ENCODE measurements at places on chromosomes 7 and 10.

DNA sequence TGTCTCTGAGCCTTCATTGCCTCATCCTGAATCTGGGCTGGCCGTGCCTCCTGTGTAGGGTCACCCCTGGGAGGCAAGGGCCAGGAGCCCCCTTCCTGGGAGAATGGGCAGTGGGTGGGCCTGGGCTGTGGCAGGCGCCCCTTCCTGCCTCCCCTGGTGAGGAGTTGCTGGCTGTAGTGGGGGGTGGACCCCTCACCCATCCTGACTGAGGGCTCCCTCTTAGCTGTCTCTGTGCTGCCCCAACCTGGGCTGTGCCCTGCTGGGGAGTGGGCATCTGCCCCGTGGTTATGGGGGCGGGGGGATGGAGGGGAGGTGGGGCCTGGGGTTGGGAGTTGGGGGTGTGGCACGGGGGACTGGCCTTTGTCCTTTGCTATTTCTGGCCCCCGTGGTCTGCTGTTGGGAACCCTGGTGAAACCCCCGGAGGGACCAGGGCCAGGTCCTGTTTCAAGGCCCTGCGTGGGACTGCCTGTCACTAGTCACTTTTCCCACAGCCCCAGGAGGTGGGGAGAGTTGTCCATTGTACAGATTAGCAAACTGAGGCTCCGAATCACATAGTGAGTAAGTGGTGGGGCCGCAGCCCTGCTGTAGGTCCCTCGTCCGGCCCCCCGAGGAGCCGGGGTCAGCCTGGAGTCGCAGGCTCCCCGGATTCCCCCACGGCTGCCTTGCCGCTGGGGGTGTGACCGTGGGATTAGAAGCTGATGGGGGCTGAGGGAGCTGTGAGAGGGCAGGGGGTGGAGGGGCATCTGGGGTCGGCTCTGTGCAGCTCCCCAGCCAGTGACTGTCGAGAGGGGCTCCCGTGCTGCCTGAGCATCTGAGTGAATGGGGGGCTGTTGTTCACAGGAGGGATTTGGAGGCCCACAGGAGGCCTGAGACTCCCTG is 2.7 kb downstream of the TTYH3 start:
- DNase-seq, result no peak

GRCh38 chr10:72068901-72069446 is 19.4 kb downstream of the SPOCK2 start:
- DNase-seq, result no peak

DNA sequence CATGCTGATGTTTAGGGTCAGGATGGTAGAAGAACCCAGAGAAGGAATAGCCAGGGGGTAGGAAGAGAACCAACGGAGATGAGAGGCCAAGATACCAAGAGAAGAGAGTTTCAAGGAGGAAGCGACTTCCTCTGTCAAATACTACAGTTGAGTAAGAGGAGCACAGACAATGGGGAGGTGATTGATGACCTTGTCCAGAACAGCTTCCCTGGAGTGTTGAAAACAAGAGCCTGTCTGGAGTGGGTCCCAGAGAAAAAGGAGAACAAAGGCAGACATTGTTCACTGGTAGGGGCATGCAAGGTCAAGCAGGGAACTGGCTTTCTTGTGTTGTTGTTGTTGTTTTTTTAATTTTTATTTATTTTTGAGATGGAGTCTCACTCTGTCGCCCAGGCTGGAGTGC is 9.6 kb upstream of the TRIM56 start:
- no peak for DNase-seq

GRCh38 chr10:96093948-96094347 is 36.1 kb upstream of the ZNF518A start:
- DNase-seq, result no peak

DNA sequence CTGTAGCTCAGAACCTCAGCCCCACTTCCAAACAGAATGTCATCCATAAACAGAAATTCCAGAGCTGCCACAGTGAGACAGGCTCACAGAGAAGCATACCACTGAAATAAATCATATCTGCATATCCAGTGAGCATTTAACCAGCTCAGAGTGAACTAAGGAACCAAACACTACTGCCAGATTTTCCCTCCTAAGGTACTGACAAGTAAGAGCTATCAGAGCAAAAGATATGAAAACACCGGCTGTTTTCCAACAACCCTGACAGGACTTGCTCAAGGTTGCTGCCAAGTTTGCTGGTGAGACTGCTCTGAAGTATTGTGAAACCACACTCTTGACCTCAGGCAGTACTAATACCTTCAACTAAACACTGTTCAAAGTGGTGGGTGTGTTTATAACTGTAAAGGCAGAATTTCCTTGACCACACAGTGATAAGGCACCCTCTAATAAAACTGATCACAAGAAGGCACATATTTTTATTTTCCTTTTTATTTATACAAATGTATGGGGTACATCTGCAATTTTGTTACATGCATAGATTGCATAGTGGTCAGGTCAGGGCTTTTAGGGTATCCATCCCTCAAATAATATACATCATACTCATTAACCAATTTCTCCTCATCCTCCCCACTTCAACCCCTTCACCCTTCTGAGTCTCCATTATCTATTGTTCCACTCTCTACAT is 18.3 kb downstream of the SGMS1 start:
- no peak for DNase-seq

DNA sequence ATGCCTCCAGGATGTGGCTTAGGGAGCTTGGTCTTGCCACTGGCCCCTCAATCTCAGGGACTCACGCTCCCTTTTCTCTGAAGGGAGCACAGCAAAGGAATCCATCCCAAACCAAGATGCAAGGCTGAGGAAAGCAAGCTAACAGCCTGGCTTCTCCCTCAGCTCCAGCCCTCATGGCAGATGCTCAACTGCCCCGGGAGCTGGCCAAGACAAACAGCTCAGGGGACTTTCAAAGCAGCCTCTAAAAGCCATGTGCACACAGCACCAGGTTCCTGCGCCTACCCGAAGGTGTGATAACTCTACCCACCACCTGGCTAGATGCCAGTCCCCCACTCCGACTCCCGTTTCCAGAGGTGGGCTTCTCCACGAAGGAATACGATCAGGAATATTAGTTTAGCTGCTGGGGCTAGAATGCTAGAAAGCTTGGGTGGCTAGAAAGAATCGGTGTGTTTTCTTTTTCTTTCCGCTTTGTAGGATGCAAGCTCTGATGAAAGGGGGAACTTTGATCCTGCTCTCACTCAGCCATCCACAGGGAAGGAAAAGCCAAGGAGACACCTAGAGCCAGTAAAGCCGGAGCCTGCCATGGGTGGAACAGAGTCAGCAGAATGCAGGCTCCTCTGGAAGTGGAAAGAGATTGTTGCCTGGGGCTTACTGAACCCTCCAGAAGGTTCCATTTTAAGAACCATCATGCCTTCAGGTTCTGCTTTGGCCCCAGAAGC is 89.0 kb upstream of the FGFR2 start:
- no peak for DNase-seq

- DNase-seq, result no peak
Measured at GRCh38 chr10:130453036-130453720, 317.0 kb downstream of the GLRX3 start.

GRCh38 chr7:155299535-155300202 is 2.0 kb downstream of the INSIG1 start:
- peak; percentile 58 for DNase-seq

DNA sequence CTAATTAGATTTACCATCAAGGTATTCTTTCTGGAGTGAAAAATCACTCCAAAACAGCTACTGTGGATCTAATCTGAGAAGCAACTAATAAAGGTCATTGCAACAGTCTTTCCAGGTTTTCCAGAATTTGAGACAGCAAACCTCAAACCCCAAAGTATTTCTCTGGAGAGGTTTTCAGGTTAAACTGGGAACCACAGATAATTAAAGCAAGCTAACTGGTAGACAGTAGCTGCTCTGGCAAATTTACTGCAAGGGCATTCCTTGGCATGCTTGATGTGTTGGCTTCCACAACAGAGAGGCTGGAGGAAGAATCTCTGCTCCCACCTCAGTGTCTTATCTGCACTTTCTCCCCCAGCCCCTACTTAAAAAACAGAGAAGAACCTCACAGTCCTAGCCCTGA is 140.0 kb upstream of the NRBF2 start:
- no peak for DNase-seq

GRCh38 chr7:68417659-68418058 is 1180.6 kb upstream of the AUTS2 start:
- DNase-seq, result no peak

- DNase-seq, result no peak
Measured at GRCh38 chr7:15821484-15822427, 135.3 kb upstream of the MEOX2 start.

- DNase-seq, result peak; percentile 52
Measured at GRCh38 chr7:2529161-2530070, 9.8 kb downstream of the LFNG start.

DNA sequence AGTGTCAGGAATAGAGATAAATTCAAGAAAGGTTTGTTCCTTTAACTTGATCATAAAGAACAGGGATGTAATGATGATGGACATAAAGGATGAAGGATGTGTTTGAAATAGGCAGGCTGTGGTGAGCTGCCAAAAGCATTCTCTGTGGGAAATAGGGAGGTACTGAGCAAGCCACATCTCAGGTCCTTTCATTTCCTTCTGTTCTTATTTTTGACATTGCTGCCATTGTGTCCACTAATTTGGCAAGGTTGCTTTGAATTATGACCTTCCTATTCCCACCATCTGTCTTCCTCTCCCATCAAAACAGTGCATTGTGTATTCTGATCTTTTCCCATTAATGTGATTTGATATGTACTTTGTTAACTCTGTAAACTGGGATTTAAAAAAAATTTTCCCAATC is 9.4 kb downstream of the SCRN1 start:
- no peak for DNase-seq

GRCh38 chr10:74244097-74244685 is 93.2 kb downstream of the ADK start:
- DNase-seq, result peak; percentile 36

DNA sequence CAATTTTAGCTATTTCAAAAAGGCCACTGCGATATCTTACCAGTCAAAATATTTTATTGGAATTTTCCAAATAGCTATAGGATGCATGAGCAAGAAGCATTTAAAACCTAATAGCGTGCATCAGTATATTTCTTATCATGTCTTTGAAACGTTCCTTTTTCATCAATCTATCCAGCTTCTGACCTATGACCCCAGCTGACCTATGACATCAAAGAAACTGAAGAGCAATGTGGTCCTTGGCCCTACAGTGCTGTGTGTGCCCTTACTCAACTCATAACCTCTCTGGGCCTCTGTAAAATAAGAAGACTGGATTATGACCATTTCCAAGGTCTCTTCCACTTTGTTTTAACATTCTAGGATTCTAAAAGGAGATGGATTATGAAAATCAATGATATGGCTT is 118.2 kb downstream of the ZNF22 start:
- DNase-seq, result no peak

GRCh38 chr10:116840389-116841075 is 8.8 kb upstream of the ENO4 start:
- DNase-seq, result no peak

GRCh38 chr7:116021237-116021636 is 9.3 kb downstream of the TFEC start:
- no peak for DNase-seq

- no peak for DNase-seq
Measured at GRCh38 chr10:101683276-101683675, 11.7 kb downstream of the FBXW4 start.

GRCh38 chr7:6250364-6250833 is 22.0 kb downstream of the CYTH3 start:
- DNase-seq, result no peak

DNA sequence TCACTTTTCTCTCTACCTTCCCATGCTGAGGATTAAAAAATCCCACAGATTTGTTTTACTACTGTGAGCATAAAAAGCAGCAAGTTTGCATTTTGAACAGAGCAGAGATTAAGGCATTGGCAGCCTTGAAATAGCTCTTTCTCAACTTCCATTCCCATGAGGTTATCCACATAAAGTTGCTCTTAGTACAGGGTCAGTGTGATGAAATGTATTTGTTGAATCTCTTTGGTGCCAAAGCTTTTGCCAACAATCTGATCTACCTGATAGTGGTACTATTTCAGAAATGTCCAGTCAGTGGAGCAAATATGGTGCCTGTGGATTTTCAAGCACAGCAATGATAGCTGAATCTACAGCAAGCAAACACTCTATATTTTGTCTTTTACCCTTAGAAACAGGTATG is 254.8 kb downstream of the INHBA start:
- DNase-seq, result no peak

DNA sequence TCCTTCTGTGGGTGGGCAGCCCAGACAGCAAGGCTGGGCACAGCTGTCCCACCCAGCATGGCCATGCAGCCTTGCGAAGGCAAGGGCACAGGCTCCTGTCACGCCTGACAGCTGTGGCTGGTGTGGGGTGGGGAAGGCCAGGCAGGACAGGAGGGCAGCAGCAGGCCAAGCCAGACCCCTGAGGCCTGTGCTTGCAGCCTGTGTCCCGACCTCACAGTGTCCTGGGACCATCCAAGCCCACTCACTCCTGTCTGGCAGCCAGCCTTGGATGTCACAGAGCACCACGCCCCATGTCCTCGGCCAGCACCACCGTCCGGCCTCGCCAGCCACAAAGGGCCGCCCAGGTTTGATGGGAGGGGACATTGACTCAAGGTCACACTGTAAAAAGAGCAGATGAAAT is 85.5 kb upstream of the LRRC4 start:
- DNase-seq, result no peak

GRCh38 chr7:149430192-149430591 is 30.7 kb downstream of the ZNF777 start:
- DNase-seq, result no peak

DNA sequence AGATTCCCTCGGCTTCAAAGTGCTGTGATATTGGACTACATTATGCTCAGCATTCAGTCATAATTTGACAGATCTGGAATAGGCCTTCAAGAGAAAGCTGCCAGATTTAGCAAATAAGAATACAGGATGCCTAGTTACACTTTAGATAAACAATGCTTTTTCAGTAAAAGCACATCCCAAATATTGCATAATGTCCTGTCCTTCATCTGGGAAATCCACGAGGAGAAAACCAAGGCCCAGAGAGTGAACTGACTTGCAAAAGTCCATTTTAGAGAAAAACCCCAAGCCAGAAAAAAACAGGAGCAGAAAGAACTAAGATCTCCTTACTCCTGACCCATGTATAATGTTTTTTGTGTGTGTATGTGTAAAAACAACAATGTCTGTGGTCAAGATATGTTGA is 12.0 kb upstream of the BLNK start:
- no peak for DNase-seq

DNA sequence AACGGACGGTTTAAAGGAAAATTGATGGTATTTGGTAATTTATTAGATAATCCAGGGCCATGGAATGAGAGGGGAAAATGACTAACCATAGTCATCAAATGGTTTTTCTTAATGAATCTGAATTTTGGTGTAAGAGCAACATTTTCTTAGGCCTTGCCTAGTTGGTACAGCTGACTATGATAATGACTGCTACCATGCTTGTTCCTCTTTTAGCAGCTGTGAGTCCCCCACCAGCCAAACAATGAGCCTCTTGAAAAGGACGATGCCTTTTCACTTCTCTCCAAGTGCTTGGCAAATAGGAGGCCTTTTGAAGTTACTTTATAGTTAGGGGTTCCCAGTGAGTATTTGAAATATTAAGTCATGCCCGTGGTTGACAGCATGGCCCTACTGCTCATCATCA is 53.0 kb downstream of the TRUB1 start:
- no peak for DNase-seq
